Smooth muscle cell of bladder (primary cell): ENCODE measurements at places on chromosomes 6 and 20. TPM values are rescaled to one million over a fixed set of nuclear protein-coding genes. Genes with fewer than 3 reads are reported as not detected.

PRL gene
- under 0.01 TPM in 1 of 2 replicates, not detected in the other for total RNA-seq

MPC1 gene
- total RNA-seq = 19.3 and 24.6 TPM in 2 replicates

PDE7B gene
- 58.1 and 73.0 TPM in 2 replicates for total RNA-seq

OPRL1 gene
- total RNA-seq = 1.6 and 1.9 TPM in 2 replicates

TBX18 gene
- total RNA-seq = 20.5 and 34.9 TPM in 2 replicates

GPX5 gene
- not detected in 2 replicates for total RNA-seq

CALHM5 gene
- 8.0 and 8.7 TPM in 2 replicates for total RNA-seq

DNMT3B gene
- 0.85 and 1.0 TPM in 2 replicates for total RNA-seq

CTNNBL1 gene
- 27.7 and 31.7 TPM in 2 replicates for total RNA-seq

PTCRA gene
- not detected in 2 replicates for total RNA-seq

COL11A2 gene
- 0.14 and 0.46 TPM in 2 replicates for total RNA-seq

SCRT2 gene
- not detected in 2 replicates for total RNA-seq

TINAG gene
- total RNA-seq = not detected in 2 replicates

C20orf144 gene
- 0.09 and 0.14 TPM in 2 replicates for total RNA-seq

KIAA1755 gene
- 0.43 and 1.9 TPM in 2 replicates for total RNA-seq

BPIFB1 gene
- total RNA-seq = not detected in 2 replicates

FABP7 gene
- 0.46 and 0.71 TPM in 2 replicates for total RNA-seq

MYLK2 gene
- total RNA-seq = under 0.01 TPM in 1 of 2 replicates, not detected in the other

PRR18 gene
- not detected in 2 replicates for total RNA-seq

IL20RA gene
- total RNA-seq = 0.14 and 0.55 TPM in 2 replicates

ISM1 gene
- total RNA-seq = under 0.01 and 0.09 TPM in 2 replicates
